ENCODE measurements at places on chromosomes 1 and 21.

GRCh38 chr1:179241530-179242097 lies 12.1 kb upstream of the ABL2 start:
- DNase-seq = no peak

GRCh38 chr21:37462087-37462861 lies 95.7 kb downstream of the DYRK1A start:
- no peak for DNase-seq

DNA sequence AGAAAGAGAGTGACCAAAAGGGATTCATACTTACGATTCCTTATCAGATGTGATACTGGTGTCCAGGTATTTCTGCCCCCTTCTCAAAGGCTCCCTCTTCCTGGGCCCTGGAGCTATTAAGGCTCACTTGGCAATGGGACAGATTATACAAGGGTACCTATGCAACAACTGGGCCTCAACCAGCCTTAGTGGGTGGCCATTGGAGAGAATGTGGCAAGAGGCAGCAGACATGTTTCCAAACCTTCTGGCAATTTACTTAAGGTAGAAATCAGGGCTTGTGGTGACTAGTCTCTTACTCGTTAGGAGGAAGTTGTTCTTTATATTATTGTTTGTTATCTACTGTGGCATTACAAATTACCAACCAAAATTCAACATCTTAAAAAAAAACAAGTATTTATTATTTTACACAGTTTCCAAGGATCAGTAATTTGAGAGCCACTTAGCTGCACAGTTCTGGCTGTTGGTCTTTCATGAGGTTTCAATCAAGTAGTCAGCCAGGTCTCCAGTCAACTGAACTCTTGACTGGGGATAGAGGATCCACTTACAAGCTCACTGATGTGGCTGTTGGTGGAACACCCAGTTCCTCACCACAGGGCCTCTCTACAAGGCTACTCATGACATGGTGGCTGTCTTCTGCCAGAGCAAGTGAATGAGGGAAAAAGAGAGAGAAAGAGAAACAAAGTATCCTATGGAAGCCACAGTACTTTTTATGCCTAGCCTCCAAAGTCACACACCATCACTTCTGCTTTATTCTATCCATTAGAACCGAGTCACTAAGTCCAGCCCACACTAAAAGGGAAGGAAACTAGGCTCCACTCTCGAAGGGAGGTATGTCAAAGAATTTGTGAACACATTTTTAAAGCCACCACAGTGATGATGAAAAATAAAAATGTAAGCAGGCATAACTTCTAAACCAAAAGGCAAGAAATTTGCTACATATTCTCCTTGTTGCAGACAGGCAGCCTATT lies 10.7 kb downstream of the ZNF648 start:
- DNase-seq = no peak

DNA sequence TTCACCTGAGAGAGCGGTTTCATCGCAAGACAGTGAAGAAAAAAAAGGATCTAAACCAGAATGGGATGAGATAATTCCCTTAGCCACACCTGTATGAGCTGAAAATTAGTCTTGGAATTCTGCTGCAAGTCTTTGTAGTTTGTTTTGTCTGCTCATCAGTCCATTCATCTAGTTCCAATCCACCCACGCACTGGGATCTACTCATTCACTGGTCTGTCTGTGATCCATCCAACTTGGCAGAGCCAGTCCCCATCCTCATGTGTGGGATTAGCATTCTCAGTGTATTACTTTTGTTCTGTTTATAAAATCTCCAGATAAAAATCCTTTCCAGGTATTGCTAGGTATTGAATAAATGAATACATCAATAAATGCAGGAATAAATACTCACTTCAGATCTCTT lies 266.5 kb upstream of the USP24 start:
- DNase-seq = no peak

DNA sequence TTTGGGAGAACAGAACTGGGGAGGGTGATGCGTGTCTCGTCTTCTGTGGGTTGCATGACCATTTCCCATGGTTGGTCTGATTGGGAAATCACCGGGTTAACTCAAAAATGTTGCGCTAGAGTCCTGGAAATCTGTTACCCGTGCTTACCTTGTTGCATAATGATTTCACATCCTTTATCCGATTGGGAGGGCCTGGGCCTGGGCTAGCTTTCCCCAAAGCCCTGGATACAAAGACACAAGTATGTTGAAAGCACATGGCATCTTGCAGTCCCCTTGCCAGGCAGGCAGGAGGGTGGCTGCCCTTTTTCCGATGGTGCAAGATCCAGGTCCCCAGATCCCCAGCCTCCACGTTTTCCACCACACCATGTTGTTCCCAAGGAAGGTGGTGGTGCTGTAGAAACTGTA lies 582 bp downstream of the TRPM2 start:
- DNase-seq = no peak

- no peak for DNase-seq
These were observed 44.9 kb downstream of the PAFAH2 start for GRCh38 chr1:25952841-25953401.

- DNase-seq = no peak
These were observed 3.0 kb upstream of the TRIM63 start for GRCh38 chr1:26070296-26070962.

DNA sequence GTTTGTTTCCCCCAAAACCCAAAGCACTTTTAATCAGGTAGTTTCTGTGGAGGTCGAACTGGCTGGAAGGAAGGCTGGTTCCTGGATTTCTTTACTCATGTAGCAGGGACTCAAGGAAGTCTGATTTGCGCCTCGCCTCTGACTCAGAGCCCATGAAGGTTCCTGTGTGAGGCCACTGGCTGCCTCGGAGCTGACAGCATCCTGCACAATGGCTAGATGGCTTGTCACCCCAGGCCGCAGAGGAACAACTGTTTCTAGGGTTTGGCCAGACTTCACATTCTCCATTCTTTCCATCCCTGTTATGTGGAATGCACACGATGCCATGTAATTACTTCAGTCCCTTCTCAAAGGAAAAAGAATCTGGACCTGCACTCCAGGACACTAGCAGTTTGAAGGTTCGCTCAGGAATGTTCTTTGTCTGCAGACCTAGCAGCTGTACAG lies 39.1 kb upstream of the PRSS38 start:
- DNase-seq = no peak

GRCh38 chr1:210866532-210866931 lies 267.4 kb downstream of the KCNH1 start:
- no peak for DNase-seq

GRCh38 chr1:66291531-66291864 lies 242.5 kb upstream of the SGIP1 start:
- no peak for DNase-seq

- no peak for DNase-seq
These were observed 2.2 kb upstream of the ZMYM4 start for GRCh38 chr1:35266306-35266705.
